RKO (cell line): ENCODE measurements at places on chromosomes 2 and 18.

DNA sequence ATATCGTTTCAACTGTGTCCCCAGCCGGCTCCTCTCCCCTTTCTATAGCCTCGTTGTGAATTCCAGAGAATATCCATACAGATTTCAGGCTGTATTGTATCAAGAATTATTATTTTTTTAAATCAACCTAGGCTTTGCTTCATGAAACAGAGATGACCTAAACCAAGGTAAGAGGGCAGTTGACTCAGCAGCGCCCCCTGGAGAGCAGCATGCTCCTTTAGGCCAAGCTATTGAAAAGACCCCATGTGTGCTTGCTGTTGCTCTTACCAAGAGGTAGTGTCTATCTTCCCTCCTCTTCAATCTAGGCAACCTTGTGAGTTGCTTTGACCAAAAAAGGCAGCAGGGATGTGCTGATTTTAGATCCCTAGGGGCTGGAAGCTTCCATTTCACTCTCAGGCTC is 426.7 kb upstream of the SMIM21 start:
- DNase-seq, result no peak

- DNase-seq, result no peak
Observed at GRCh38 chr2:10269291-10269690, 33.4 kb upstream of the HPCAL1 start.

DNA sequence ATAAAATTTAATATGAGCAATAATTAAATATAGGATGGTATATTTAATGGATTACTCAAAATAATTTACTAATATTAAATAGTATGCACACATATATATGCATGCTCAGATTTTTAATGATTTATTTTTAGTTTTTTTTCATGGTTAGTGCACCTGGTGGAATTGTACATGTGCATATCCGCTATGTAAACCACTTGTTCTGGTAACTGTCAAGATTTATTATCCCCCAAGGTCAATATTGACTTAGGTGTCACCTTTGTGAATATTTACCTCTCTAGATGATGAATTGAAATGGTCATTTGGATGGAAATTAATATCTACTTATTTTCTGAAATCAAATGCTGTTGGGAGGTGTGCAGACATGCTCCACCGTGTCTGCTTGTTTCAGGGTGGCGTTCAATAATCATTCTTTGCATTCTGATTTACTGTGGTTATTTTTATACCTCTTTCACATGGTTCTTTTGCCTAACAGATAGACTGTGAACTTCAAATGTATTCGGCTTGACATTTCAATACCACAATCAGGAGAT is 14.7 kb downstream of the CNTNAP5 start:
- no peak for DNase-seq

DNA sequence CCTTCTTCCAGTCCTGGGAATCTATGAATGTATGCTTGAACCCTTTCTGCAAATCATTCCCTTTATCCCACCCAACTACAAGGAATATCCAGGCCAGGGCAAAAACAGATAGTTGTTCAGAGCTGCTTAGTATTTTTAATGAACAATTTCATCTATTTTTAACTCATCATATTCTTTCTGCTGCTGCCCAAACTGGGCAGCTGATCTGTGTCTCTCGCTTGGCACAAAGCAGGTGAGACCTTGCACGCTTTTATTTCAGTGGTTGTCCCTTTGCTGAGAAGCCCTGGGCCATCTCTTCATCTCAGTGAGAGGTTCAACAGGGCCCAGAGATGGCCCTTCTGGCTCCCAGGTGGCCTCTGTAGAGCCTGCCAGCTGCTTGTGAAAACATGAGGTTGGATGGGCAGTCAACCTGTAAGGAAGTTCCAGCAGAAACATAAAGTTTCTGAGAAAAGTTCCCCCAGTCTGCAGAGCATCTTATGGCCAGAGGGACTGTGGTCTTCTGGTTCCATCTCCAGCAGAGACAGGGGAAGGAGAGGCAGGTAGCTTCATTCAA is 57.5 kb downstream of the MYCN start:
- DNase-seq, result no peak

GRCh38 chr2:99101697-99102096 is 39.8 kb upstream of the C2orf15 start:
- peak; percentile 9 for DNase-seq

- DNase-seq, result no peak
Observed at GRCh38 chr2:236177967-236178889, 10.0 kb upstream of the GBX2 start.

DNA sequence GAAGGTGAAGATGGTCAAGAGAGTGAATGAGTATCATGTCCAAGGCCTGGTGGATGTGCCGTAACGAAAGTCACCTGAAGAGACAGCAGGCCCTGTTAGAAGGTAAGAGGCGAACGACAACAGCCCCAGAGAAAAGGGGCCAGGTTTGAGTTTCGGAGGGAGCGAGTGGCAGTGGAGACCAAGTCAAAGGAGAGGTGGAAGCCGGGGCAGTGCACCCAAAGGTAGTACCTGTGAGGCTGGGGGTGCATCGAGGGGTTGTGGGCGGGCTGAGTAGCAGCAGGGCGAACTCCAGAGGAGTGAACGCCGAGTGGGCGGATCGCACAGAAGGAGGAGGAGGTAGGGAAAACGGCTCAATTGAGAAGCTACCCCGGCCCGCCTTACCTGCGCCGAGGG is 358 bp downstream of the USP37 start:
- DNase-seq, result no peak

DNA sequence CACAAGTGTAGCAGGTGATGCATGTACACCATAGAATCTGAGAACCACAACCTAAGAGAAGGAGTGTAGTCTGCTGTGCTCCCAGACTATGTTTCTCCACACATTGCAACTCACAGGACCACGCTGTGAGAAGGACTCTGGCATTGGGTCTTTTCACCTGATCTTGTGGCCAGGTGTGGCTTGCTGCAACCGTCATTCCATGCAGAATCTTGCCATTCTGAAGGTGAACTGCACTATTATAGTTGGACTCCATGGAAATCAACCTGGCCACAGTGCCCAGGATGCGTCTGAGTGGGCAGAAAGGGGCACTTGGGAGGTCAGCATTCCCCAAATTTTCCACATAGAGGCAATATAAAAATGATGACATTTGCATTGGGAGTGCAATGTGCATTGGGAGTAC is 122.2 kb downstream of the CAPN13 start:
- no peak for DNase-seq

DNA sequence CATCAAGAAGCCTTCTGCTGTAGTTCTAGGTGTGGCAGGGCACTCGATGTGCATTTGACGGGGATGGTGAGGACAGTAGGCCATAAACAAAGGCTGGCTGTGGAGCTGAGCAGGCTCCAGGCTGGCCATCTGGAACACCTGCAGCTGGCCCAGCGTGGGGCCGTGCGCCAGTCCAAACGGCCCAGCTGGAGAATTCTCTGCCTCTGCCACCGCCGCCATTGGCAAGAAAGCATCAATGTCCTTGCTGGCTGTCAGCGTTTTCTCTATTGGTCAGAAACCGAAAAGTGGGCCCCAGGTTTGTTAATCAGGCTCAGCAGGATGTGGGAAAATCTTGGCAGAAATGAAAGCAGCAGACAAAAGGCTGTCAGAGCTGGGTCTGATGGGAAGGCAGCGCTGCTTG is 24.0 kb upstream of the CTIF start:
- no peak for DNase-seq

DNA sequence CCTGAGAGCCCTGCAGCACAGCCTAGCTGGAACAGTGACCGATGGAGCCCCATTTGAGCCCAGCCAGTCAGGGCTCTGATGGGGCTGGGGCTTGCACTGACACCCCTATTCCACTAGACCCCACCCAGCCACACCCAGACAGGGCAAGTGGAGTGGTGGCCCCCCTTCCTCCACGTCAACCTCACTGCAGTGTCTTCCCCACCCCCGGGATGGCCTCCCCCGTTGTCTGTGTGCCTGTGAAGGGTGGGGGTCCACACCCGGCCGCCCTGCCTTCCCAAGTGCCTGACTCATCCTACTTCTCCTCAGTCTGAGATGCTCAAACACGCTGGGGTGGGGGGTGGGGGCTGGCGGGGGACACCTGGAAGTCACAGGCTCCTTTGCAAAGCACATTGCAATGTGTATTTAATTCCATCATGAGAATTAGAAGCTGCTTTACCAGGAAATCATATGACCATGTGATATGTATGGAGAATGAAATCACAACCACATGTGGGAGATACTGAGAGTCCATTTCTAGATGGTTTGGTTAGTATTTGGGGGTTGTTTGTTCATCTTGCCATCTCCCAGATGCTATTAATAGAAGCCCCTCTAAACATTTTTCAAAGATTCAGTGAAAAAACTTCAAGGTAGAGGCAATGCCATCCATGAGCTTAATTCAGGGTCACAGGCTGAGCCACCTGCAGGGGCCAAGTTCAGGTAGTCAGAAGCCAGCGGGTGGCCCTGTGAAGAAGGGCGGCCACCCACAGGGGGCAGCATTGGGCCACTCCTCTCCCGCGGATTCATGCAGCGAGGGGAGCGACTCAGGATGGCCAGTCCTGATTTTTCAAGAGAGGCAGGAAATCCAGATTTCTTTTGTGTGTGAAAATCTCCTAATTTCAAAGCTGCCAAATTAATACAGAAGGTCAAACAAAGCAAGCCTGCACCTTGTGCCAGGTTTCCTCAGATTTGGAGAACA is 22.7 kb upstream of the GMPPA start:
- peak; percentile 32 for DNase-seq

- DNase-seq, result no peak
Observed at GRCh38 chr2:98948956-98949739, 13.1 kb upstream of the CRACDL start.

- no peak for DNase-seq
Observed at GRCh38 chr18:25126751-25127150, 225.2 kb downstream of the ZNF521 start.

- no peak for DNase-seq
Observed at GRCh38 chr2:165157160-165157559, 46.7 kb downstream of the SCN3A start.

DNA sequence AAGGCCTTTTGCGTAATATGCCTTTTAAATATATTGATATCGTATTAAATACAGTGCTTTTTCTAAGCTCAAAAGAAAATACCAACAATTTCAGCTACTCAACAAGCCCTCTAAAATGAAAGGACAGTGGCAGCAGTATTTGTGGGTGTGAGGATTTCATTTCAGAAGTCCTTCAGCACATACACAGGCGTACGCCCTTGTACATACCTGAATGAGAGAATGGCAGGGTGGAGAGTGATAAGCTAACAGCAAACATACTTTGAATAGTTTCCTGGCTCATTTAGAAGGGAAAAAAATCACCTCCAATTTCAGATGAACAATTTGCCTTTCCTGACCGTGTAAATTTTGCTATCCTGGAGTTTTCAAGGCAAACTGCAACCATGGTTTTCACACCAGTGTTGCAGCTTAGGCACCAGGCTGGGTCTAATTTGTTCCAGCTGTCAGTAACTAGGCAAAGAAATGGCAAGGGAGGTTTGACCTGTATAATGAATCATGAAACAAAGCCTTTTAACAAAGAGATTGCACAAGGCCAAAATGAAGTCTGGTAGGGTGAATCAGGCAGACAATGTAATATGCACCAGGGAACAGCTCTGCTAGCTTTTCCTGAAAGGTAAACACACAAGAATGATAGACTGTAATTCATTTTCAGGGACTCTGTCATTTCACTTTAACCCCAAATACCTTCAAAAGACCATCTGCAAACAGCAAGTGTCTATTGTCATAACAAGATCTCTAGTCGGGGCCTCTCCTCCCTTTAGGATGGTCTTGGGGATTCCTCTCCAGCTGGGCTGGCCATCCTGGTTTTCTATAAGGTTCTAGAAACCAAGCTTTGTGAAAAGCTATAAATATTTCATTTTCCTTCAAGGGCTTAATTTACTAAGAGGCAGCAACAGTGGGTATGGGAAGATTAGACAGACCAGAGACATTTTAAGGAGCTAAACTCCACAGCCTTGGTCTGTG is 11.5 kb downstream of the ANKRD29 start:
- no peak for DNase-seq

- peak; percentile 39 for DNase-seq
Observed at GRCh38 chr2:33134086-33134771, 187.5 kb downstream of the LTBP1 start.

DNA sequence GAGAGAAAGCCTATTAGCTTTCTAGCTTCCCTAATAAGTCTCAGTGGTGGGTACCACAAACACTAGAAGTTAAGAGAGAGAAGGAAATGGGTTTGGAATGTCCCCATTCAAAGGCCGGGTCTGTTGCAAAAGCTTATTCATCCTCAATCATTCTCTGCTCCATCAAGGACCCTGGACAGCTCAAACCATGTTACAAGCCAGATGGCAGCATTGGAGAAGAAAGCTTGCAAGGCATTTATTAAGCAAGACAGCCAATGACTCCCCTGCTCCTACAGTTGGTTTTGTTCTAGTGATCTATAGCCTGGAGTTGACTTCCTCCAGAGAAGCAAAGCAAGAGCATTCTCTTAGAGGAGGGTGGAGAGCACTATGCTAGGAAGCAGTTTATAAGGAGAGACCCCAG is 86.9 kb upstream of the LMAN1 start:
- peak; percentile 17 for DNase-seq

DNA sequence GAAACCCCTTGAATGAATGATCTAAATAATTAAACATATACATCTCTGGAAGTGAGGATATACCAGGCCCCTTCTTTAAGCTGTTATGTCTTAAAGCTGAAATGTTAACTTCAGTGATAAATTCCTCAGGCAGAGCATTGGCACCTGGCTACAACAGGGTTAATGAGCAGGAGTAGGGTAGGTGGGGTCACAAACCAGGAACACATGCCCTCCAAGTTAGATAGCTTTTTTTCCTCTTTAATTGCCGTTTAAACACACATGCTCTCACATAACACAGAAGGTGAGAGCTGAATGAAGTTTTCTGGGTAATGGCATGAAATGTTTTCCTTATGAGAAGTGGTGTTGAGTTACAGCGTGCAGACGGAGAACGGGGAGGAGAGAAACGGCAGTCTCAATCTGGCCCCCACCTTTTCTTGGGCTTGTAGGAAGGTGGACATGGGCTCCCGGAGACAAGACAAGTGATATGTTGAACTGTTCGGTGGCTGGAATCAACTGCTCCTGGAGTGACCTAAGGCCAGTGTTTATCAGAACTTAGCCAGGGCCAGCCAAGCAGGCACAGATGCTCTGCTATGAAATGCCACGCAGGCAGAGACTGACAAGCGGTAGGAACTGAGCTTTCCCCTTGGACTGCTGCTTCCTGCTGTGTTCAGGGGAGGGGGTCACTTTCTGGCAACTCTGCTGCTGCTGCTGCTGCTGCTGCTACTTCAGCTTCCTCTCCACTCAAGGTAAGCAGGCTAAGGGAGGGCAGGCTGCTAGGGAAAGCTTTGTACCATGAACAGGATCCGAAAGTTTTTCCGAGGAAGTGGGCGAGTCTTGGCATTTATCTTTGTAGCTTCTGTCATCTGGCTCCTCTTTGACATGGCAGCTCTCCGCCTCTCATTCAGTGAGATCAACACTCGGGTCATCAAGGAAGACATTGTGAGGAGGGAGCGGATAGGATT is at the start of gene GALNT5:
GALNT5 (plus strand) TSS at position 394 of the 941 bp plus-strand sequence; CDS start at position 772, 378 bp downstream.
- DNase-seq, result no peak
